ENCODE measurements at places on chromosomes 3 and 15. TPM values are rescaled to one million over a fixed set of nuclear protein-coding genes. Genes with fewer than 3 reads are reported as not detected.
A peak's percentile ranks its signal among the peaks of the same experiment; 100 is the strongest.

DNA sequence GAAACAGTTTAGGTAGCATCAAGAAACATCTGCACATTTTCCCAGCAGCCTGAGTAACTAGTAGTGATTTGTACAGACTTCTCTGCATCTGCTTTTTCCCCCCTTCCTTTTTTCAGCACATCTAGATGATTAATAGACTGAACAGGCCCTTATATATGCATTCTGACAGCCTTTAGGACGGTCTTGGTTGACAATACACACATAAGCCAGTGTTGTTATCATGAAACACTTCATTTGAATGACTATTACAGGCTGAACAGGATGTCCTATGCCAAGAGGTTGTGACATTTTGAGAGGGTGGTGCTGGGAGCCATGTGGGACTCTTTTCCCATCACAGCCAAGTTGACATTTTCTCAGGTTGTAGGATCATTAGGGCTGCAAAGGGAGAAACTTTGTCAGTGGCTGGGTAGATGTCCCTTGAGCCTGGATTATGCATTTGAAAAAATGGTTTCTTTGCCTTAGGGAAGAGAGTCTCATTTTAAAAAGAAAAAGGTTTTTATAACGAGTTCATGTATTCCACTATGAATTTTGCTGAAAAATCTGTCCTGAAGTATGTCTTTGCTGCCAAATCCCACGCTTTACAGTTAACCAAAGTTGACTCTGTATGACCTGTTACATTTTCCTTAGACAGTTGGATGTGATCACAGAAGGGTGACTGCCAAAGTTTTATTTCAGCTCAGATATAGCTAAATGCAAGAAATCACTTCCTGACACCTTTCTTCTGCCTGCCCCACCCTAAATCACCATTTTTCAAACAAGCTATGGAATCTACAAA, 73.7 kb downstream of the FILIP1L start:
- no peak for DNase-seq

DNA sequence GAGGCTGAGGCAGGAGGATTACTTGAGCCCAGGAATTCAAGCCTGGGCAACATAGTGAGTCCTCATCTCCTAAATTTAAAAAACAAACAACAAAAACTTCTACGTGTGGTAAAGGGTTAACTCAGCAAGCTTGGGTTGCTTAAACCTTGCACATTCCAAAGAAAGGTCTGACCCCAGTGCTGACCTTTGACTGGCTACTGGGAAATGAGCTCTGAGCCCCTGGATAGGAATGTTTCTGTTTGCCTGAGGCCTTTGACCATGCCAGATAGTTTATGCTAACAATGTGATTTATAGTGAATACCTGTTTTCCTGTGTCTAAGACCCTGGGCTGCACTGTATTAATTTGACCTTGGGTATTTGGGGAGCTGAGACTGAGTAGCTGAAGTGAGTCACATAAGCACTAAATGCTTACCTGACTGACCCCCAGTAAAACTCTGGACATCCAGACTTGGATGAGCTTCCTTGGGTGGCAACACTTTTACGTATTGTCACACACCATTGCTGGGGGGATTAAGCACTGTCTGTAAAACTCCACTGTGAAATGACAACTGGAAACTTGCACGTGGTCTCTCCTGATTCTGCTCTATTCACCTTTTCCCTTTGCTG, 20.7 kb downstream of the TCAIM start:
- DNase-seq, result no peak

DNA sequence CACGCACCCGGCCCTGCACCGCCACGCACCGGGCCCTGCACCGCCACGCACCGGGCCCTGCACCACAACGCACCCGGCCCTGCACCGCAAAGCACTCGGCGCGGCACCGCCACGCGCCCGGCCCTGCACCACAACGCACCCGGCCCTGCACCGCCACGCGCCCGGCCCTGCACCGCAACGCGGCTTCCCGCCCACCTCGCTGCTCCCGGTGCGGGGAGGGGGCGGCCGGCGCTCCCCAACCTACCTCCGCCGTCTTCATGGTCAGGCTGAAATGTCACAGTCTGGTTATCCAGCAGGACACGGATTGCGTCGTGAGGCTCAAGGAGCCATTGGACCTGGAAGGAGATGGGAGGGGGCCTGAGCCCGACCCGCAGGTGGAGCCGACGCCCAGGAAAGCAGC, 41.8 kb downstream of the MUC20 start:
- no peak for DNase-seq

Gene PGBD4
- polyA plus RNA-seq, result 0.46 TPM

Gene PRTG
- 2.5 TPM for polyA plus RNA-seq

Gene MYZAP
- polyA plus RNA-seq, result 11.3 TPM

DNA sequence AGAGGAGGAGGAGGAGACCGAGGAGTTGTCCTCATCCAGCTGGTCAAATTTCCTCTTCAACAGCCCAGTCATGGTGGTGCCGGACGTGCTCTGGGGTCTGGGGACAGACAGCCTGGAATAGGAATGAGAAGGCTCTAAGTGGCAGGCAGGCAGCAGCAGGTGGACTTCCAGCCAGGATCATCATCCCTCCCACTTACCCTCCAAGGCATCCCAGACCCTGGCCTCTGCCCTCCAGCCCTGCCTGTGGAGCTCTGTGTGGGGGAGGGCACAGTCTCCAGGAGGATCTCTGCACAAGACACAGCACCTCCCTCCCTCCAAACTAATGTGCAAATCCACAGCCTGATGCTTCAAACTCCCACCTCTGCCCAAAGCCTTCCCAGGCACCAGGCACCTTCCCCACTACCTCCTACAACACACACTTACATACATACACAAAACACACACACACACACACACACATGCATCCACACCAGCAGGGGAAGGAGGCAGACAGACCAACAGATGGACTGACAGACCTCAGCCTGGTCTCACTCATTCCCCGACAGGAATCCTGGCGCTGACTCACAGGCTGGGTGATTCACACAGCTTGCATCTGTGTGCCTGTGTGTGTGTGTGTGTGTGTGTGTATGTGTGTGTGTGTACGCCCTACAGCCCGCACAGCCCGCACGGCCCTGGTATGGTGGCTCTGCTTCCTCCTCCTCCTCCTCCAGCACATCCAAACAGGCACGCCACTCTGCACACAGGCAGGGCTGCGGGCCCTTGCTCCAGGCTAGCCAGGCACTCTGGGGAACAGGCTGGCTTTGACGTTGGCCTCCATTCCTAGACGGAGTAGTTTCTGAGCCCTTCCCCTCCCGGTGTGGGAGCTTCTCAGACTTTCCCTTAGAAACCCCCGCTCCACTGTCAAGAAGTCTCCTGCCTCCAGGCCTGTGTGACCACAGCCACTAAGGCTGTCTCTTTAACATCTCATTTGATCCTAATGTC, 6.5 kb downstream of the CSRNP1 start:
- DNase-seq, result peak; percentile 81

Gene GOLGA8H
- 0.10 TPM for polyA plus RNA-seq

DNA sequence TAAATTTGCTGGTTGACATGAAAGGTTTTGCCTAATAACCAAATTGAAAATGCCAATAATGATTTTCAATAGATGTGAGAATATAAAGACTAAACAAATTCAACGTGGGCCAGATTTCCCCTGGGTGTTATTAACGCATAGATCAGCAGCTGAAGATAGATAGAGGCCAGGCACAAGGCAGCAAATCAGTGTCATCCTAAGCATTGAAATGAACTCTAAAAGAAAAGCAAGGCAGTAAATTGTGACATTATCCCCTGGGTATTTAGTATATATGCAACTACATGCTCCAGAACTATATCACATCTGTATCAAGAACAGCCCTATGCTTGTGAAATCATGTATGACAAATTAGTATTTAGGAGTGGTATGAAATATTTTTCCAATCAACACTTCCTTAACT, 167.1 kb upstream of the EPHA3 start:
- no peak for DNase-seq

- DNase-seq, result no peak
Measured at GRCh38 chr3:31502803-31503221, 29.9 kb upstream of the STT3B start.

DNA sequence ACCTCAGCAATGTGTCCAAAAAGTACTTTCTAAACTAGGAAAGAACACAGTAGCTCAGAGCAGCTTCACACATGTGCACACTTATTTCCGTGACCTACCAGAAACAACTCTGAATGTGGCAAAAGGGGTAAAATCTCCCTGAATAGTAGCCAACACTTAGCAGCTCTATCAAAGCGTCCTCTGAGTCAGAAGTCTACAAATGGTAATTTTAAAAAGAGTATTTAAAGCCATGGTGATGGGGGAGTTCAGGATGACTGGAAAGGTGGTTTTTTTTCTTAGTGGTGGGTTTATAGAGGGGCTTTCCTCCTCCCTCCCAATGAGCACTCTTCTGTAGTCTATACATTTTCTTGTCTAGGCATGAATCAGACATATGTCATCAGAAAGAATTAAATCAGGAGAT, 223.8 kb upstream of the PRICKLE2 start:
- no peak for DNase-seq

Gene TYRO3
- 78.7 TPM for polyA plus RNA-seq

DNA sequence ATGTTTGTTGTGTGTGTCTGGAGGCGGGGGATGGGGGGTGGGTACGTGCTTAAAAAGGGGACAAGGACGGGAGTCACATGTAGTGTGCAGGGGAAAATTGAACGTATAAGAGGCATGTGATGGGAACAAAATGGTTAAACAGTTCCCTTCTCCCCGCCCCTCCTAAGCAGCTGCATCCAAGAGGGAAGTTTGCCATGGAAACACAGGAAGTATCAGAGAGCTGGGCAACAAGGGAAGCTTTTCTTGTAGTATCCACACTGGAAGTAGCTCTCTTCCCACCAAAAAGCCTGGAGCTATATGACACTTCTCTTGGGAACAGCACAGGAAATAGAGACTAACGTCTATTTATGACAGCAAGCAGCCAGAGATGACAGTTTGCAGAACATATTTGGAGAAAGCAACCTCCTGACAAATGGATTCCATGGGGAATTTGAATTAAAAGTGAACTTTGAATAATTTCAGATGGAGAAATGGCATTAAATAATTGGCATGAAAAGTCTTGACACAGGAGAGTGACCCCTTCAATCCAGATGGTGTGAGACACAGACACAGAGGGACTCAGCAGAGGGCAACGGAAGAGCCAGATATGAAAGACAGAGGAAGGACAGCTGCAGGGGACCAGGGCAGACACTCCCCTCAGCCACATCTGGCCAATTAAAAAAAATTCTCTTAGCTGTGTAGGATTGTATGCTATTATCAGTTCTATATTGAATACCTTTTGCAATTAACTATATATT, 294.2 kb upstream of the TBL1XR1 start:
- no peak for DNase-seq

DNA sequence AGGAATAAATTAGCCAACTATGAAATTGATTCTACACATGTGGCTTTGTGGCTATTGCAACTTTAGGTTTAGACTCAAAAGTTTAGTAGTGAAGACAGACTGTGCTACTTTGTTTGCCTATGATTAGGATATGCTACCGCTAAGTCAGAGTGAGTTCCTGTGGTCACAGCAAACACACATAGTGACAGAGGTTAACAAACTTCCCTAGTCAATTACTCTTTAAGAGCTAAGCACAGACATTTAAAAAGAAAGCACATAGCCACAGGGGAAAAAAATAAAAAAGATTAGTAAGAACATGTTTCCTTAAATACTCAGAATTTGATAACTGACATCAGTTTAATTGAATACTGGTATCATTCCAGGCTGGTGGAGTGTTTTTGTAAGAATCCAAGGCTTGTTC, 207.1 kb downstream of the GBE1 start:
- no peak for DNase-seq

DNA sequence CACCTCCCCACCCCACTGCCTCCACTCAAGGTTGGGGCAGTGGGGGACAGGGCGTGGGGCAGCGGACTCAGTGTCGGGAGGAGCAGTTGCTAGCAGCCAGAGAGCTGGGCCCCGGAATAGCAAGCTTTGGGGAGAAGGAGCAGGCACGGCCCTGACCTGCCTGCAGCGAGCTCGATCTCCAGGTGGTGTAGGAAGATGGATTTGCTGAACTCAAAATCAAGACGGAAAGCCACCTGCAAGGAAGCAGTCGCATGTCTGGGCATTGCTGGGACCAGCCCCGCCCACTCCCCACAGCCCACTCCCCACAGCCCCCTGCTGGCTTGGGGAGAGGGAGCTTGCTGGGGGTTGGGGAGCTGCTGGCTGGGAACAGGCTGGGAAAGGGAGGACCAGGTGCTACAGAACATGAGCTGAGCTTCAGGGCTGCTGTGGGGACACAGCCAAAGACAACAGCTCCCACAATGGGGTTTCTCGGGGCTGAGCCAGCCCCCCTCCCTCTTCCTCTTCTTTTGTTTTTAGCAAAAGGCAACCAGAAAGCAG, 38.0 kb downstream of the FEM1B start:
- DNase-seq, result no peak

DNA sequence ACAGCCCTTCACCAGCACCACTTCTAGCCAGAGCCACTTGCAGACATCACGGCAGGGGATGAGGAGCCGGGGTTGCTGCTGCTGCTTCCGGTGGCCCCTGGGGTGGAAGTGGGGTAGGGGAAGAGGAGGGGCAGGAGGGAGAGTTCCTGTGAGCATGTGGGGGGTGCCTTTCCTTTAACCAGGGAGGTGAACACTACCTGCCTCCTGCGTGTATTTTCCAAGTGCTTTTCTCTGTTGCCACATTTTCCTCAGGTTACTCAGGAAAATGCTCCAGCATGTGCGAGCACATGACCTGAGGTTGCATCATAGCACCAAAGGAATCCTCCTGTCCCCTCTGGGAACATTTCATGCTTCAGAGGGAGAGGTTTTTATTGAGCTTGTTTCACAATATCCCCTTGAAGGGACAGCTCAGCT, 12.2 kb upstream of the SACM1L start:
- no peak for DNase-seq

Gene RTP3
- not detected for polyA plus RNA-seq

DNA sequence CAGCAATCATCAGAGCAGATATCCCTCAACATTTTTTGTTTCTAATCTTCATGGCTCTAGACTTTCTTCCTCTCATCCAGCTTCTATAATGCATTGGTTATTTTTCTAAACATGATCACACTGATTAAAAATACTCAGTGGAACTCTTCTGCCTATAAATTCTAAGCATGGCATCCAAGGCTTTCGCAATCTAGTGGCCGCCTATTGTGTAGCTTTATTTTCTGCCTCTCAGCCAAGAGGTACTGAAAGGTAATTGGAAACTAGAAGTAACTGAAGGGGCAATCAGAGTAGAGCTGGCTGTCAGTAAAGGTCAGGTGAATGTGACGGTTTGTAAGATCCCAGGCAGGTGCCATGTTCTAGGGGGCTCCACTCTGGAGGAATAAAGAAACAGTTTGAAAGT, 33.4 kb downstream of the OXSM start:
- DNase-seq, result no peak

GRCh38 chr3:150602426-150603152, 532 bp upstream of the SELENOT start:
- no peak for DNase-seq

DNA sequence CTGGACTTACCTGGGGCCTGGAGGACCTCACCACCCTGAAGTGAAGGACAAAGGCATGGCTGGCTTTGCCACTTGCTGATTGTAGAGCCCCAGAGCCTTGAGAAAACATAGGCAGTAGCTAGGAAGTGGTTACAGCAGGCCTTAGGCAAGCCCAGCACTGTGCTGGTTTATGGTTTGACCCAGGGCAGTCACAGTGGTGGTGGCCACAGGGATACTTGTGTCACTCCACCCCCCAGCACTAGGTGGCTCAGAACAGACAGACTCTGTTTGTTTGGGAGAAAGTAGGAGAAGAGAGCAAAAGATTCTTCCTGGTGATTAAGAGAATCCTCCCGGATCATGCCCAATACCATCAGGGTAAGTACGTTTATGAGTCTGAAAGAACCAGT, 13.2 kb upstream of the COL8A1 start:
- no peak for DNase-seq
